ENCODE measurements at places on chromosomes 7 and 10.
A peak's percentile ranks its signal among the peaks of the same experiment; 100 is the strongest.

DNA sequence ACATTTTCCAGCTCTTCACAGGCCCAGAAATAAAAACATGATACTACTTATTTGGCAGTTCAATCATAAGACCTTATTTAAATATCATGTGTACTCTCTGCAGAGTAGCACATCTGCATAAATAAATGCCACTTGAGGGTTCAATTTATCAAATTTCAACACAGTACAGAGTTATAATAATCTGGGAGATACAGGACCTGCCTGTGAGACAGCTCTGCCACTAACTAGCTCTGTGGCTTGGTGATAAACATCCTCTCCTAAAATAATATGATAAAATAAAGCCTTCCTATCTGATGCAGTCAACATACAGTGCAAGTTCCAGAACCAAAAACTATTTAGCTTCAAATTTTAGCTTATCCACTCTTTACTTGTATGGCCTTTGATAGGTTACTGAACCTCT, 90.9 kb upstream of the GATAD1 start:
- no peak for DNase-seq

DNA sequence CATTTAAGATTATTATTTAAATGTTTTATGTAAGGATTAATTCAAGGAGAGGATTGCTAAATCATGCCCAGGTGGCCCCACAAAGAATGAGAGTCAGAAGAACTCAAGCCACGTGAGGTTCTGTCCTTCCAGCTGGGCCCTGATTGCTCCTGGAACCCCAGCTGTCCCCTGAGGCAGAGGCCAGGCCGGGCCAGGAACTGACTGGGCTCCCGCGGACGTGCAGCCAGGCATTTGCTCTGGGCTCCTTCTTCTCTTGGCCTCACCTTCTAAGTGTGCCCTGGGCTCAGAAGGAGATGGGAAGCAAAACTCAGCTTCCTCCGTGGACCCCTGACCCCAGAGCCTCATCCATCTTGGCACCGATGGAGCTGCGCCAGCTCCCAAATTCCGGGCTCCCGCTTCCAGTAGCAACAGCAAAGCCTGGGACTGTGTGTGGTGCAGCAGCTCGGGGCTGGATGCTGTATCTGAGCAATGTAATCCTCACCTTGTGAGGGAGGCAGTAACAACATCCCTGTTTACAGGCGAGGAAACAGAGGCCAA, 250.6 kb upstream of the PPP2R2D start:
- no peak for DNase-seq

GRCh38 chr10:112803961-112804401, 146.1 kb upstream of the TCF7L2 start:
- no peak for DNase-seq

DNA sequence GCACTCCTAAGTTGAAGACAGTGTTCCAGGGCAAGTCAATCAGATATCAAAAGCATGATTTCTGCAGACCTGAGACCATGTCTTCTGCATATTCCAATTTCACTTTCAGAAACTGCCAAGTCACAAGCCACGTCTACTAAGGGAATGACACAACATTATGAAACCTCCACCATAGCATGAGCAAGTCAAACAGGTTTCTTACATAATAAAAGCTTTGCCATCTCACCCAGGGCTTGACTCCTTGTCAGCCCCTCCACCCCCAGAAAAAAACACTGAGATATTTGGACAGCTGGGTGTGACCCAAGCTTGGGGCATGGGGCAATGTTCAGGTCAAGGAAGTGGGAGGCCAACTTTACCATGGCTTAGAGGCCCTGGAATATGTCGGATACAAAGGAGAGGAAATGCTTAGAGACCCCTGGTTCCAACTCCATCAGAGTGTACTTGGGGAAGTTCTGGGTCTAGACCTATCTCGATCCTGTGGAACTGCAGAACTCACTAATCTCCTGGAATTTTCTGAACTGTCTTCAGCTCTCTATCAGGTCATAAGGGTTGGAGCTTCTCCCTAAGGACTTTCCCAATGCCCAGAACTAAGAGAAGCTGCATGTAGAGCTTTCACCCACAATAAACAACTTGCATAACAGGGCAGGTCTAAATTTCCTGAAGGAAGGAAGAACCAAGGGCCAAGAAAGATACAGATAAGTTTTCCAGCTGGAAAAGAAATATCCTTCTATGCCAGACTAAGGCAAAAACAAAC, 80.6 kb upstream of the NAMPT start:
- DNase-seq: peak; percentile 68

- DNase-seq: no peak
These were observed 10.6 kb downstream of the VIM start for GRCh38 chr10:17238445-17239291.

GRCh38 chr7:91280185-91280584, 16.0 kb downstream of the FZD1 start:
- no peak for DNase-seq

DNA sequence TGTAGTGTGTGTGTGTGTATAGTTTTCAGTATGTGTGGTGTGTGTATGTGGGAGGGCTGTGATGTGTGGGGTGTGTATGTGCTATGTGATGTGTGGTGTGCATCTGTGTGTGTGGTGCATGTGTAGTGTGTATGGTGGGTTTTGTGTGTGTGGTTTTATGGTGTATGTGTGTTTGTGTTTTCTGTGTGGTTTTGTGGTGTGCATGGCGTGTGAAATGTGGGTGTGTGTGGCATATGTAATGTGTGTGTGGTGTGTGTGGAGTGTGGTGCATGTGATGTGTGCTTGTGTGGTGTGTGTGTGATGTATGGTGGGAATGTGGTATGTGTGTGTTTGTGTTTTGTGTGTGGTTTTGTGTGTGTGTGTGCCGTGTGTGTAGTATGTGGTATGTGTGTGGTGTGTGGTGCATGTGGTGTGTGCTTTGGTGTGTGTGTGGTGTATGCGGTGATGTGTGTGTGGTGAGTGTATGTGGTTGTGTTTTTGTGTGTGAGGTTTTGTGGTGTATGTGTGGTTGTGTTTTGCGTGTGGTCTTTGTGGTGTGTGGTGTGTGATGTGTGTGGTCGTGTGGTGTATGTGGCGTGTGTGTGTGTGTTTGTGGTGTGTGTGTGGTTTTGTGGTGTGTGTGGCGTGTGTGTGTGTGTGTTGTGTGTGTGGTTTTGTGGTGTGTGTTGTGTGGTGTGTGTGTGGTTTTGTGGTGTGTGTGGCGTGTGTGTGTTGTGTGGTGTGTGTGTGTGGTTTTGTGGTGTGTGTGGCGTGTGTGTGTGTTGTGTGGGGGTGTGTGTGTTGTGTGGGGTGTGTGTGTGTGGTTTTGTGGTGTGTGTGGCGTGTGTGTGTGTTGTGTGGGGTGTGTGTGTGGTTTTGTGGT, 18.0 kb upstream of the PPP2R2D start:
- no peak for DNase-seq

DNA sequence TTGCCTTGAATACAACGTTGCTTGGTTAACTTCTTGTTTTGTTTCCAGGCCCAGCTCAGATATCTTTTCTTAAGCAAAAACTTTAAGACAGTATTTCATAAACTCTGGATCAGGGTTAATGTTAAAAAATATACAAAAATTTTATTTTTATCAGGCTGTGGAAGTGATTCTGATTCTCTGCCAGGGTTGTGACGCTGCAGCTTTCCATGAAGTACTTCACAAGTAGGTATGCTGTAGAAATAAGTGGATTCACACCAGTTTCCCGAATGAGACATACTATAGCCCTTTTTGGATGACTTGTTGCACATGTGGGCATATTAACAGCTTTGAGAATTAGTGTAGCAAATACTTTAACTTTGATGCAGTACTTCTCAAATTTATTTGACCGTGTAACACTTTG, 70.1 kb downstream of the CDK14 start:
- no peak for DNase-seq
